ENCODE measurements at places on chromosomes 4 and X.

- DNase-seq, result no peak
These were observed 6.4 kb upstream of the DCUN1D4 start for GRCh38 chr4:51836549-51836948.

GRCh38 chr4:181008164-181008563, 1235.0 kb upstream of the TENM3 start:
- no peak for DNase-seq

DNA sequence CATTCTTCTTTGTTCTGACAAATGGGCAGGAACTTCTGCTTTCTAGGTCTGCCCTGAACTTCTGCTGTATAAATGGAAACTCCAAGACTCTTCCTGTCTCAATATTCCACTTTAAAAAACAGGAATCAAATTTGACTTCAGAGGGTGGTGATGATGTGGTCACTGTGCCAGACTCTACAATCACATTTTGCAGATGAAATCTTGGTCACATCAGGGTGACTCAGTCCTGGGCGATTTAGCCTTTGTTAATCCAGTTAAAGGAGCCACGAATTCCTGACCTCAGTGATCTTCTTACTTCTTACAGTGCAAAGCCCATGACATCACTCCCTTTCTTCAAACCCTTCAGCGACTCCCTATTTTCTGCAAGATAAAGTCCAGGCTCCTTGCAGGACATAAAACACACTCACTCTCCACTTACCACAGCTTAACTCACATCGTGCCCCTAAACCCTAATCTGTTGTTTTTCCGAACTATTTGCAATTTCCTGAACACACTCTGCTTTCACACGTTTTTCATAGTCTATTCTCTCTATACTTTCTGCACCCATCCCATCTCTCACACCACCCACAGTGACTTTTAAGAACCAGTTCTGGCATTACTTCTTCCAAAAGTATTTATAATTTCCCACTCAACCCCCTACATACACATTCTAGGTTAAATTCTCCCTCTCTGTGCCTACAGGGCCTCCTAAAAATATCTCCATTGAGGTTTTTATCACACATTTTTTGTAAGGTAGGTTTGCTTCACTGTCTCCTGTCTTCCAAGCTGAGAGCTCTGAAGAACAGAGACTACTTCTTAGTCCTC, 11.1 kb downstream of the GASK1B start:
- DNase-seq, result no peak

GRCh38 chrX:24846550-24847150, 152.9 kb downstream of the POLA1 start:
- no peak for DNase-seq

GRCh38 chrX:7927259-7928167, at the start of gene PNPLA4:
TSS of gene PNPLA4 (minus strand) at chrX:7927413. CDS start at chrX:7926119, 1,294 bp downstream.
- peak; percentile 87 for DNase-seq

- DNase-seq, result no peak
These were observed 358.7 kb upstream of the NR3C2 start for GRCh38 chr4:148800940-148801339.

DNA sequence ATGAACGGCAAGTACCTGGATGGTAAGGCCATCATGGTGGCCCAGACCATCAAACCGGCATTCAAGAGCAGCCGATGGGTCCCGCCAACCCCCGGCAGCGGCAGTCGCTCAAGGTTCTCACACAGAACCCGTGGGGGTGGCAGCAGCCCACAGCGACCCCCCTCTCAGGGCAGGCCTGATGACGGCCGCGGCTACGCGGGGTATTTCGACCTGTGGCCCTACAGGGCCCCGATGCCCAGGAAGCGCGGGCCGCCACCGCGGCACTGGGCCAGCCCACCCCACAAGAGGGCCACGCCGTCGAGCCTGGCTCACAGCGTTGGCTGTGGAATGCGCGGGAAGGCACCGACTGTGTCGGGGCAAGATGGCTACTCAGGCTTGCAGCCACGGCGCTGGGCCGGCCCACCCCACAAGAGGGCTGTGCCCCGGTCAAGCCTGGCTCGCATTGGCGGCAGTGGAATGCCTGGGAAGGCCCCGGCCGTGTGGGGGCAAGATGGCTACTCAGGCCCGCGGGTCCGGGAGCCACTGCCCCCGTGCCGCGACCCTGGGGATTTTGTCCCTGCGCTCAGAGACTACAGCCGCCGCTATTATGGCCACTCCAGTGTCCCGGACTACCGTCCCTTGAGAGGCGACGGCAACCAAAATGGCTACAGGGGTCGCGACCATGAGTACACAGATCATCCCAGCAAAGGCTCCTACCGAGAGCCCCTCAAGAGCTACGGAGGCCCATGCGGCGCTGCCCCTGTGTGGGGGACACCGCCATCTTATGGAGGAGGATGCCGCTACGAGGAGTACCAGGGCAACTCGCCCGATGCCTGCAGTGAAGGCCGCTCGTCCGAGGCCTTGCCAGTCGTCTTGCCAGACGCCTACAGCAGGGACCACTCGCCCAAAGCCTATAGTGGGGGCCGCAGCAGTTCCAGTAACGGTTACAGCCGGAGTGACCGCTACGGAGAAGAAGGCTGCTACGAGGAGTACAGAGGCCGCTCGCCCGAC, 731 bp downstream of the RBMXL3 start:
- no peak for DNase-seq

DNA sequence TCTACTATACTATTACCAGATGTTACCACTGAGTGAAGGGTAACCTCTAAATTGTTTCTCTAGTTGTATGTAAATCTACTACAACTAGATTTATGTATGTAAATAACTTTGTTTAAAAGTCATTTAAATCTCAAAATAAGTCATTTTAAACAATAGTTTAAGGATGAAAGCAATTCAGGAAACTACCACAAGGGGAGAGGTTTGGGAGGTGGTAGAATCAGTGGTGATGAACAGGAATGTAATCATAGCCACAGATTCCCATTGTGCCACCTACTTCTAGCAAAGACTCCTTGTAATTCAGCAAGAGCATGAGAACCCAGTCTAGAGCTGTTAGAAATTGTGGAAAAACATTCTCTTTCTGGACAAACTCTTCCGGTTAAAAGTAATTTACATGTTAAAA, 234.6 kb downstream of the SLC7A11 start:
- DNase-seq, result no peak

- DNase-seq, result no peak
These were observed 20.4 kb downstream of the SPCS3 start for GRCh38 chr4:176339936-176340761.

DNA sequence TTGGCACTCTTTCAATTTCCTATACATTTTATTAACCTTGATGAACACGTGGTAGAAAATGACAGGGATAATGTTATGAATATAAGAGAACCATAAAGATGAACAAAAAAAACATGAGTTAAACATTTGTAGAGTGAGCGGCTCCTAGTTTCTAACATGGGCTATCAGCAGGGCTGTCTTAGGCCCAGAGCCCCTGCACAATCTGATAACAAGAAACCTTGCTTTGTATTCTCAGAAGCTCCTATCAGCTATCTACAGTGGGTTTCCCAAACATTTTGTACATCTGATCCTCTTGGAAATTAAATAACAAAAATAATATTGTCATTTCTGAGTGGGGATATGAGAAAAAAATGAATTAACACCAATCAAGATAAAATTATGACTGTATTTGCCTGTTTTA, 10.6 kb upstream of the RBPJ start:
- no peak for DNase-seq

GRCh38 chr4:61068745-61069144, 131.4 kb upstream of the ADGRL3 start:
- no peak for DNase-seq

DNA sequence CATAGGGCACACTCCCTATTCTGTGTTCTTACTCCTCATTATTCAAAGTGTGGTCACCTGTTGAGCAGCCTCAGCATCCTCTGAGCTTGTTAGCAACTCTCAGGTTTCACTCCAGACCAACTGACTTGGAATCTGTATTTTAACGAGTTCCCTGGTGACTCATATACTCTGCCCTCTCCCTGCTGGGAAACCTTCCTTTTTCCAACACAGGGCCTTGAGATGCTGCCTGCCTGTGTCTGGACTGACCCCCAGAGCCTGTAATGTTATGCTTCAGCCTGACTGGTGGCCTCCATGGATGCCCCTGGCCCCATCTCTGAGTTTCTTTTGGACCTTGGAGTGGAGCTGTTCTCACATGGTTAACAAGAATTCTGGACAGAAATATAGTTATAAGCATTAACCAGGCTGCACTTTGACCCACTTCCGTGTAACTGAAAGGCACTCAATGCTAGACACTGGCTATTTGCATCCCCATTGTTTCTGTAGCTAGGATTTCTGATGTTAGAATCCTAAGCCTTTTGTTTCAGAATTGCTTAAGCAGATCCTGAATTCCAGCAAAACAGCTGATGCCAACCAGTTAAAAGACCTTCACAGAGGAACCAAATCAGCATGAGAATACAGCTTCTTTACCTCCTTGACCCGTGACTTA, 262.6 kb downstream of the STIM2 start:
- no peak for DNase-seq

DNA sequence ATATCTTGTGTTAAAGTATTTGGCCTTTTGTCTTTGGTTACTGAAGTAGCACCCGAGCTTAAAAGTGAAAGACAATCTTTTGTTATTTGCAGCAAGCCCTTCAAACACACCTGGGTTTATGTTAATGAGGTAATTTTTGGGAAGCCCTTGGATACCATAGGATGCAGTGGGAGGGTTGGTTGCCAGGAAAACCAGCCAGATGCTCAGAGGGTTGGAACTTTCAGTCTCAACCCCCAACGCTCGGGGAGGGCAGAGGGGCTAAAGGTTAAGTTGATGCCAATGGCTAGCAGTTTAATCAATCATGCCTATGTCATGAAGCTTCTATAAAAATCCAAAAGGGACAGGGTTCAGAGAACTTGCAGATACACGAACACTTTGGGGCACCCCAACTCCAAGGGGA, 17.2 kb upstream of the GPR173 start:
- no peak for DNase-seq

DNA sequence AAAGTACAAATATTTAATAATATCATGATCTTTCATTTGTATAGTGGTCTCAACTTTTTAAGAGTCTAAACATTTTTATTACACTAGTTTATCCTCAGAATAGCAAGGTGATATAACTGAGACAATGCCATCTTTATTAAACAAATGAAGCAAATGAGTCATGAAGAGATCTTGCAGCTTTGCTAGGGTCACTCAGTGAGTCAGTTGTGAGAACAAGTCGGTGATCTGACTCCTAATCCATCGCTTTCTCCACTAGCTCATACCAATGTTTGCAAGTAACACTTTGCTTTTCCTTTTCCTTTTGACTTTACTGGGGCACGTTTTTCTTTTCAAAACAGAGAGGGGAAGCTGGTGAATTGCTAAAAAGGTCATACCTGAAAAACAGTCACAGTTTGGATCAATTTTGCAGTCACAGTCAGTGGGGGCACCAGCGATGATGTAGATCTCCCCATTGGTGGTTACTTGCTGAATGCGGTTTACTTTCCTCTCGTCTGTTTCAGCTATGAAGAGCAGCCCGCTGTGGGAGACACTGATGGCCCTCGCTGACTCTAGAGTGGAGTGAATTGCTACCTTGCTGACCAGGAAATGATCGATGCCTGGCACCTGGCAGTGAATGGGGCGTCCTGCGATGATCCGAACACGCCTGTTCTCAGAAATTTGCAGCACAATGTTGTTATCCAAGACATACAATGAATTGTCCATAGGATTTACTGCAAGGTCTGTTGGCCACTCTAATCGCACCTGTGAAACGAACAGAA, 75.7 kb downstream of the SH2D1A start:
- DNase-seq, result no peak

DNA sequence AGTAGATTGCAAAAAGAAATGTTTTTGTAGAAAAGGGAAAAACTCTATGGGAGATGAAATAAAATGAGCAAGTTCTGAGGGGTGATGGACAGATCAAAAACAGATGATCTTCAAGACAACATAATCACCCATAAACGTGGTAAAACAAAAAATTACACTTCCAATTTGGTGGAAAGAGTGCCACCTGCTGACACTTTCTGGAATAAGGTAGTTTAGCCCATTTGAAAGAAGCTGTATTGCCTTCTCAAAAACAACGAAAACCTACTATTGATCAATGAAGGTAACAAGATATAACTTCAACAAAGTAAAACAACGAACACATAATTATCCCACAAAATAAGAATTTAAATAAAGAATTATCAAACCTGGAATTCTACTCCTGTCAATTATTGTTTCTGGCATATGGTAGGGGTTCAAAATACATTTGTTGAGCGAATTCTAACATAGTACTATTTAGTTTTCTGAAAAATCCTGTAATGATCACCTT, 2.5 kb downstream of the COQ2 start:
- DNase-seq, result no peak

- DNase-seq, result no peak
These were observed 11.0 kb upstream of the SH3TC1 start for GRCh38 chr4:8188085-8188484.

- DNase-seq, result no peak
These were observed 76.4 kb downstream of the EFHC2 start for GRCh38 chrX:44267116-44267515.

GRCh38 chr4:142434519-142435224, 411.4 kb downstream of the INPP4B start:
- no peak for DNase-seq

GRCh38 chr4:7899184-7899869, 40.3 kb downstream of the AFAP1 start:
- DNase-seq, result no peak
